DMS79 (cell line): ENCODE measurements at places on chromosomes 3 and 15.

- DNase-seq: no peak
These were observed 32.4 kb downstream of the ZNF445 start for GRCh38 chr3:44444896-44445691.

GRCh38 chr15:69857686-69858391 is 239.9 kb downstream of the TLE3 start:
- DNase-seq: no peak

GRCh38 chr3:44016818-44017217 is 224.9 kb upstream of the TOPAZ1 start:
- DNase-seq: no peak

DNA sequence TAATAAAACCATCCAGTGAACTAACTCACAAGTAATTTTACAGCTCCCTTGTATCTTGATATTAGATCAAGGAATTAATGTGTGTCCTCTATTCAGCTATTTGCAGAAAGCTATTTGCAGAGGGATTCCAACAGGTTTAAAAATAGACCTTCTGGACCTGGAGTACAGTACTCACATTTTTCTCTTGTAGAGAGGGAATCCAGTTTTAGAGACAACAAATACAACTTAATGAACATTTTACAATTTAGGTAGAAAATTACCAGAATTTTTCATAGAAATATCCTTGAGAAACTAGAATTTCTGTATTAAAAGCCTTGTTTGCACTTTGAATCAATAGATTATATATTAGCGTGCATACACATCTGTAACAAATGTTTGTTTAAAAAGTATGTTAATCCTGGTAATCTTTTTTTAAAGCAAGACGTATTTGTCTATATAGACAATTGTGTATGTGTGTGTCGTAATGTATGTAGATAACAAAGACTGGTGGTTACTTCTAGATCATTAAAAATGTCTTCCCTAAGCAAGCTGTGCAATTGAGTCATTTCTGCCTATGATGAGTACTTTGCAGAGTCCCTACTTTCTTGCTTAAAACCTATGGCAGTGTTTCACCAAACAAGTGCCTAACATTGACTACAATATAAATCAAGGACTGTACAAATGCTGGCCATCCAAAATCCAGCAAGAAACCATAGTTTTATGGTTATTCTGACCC is 57.9 kb downstream of the PPP2R3A start:
- DNase-seq: no peak

DNA sequence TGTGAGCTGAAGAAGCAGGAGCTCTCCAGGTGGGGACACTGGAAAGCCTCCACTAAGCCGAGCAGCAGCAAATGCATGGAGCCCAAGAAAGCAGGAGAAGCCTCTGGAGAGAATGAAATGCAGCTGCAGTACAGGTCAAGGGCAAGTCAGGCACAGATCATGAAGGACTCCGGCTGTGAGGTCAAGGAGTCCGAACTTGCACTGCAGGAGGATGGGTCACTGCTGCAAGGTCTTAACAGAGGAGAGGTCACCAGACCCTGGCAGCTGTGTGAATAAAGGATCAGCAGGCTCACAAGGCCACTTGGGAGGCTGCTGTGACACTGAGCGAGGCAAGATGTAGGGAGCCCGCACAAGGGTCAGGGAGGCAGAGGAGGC is 24.7 kb upstream of the SLC41A3 start:
- no peak for DNase-seq

GRCh38 chr3:181933052-181933618 is 221.4 kb downstream of the SOX2 start:
- DNase-seq: no peak
